ENCODE measurements at places on chromosomes 11 and 22. TPM values are rescaled to one million over a fixed set of nuclear protein-coding genes. Genes with fewer than 3 reads are reported as not detected.

The MS4A7 gene
- total RNA-seq, result not detected

The NADSYN1 gene
- 34.5 TPM for total RNA-seq

The SLC22A9 gene
- total RNA-seq, result not detected

The SHISAL1 gene
- 3.3 TPM for total RNA-seq

The DEPDC7 gene
- 1.4 TPM for total RNA-seq

The SCYL1 gene
- total RNA-seq, result 101 TPM

The TMEM223 gene
- 25.8 TPM for total RNA-seq

The OR8D1 gene
- total RNA-seq, result not detected
